ENCODE measurements at places on chromosomes 5 and 9.

GRCh38 chr5:37308793-37309192 lies 59.6 kb upstream of the CPLANE1 start:
- no peak for DNase-seq

DNA sequence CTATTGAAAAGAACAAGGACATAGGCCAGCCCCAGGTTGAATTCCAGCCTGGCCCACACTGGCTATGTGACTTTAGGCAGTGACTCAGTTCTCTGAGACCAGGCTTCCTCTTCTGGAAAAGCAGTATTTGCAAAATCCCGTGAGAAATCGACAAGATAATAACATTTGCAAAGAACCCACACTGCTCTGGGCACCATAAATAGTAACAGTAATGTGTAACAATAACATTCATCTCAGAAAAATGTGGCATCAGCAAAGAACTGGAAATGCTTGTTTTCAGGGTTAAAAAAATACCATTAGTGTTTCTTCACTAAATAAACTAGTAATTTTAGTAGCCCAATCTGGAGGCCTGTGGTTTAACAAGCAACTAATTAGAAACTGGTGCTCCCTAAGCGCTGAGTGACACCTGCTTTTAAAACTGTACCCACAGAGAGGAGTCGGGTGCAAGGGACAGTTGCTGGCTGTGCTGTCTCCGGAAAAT lies 148.4 kb downstream of the TTLL11 start:
- no peak for DNase-seq

- DNase-seq = no peak
Observed at GRCh38 chr5:33337637-33337992, 103.2 kb upstream of the TARS1 start.

- DNase-seq = no peak
Observed at GRCh38 chr5:24042688-24043087, 535.3 kb downstream of the PRDM9 start.

- no peak for DNase-seq
Observed at GRCh38 chr9:113153599-113153998, 2.8 kb downstream of the SLC31A2 start.

DNA sequence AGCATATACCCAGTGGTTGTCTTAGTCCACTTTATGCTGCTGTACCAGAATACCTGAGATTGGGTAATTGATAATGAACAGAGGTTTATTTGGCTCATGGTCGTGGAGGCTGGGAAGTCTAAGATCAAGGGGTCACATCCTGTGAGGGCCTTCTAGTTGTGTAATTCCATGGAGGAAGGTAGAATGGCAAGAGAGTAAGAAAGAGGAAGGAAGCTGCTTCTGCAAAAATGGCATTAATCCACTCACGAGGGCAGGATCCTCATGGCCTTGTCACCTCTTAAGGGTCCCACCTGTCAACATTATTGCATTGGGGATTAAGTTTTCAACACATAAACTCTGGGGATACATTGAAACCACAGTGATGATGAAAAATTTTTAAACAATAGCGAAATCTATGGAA lies 17.0 kb downstream of the BTNL8 start:
- DNase-seq = no peak

DNA sequence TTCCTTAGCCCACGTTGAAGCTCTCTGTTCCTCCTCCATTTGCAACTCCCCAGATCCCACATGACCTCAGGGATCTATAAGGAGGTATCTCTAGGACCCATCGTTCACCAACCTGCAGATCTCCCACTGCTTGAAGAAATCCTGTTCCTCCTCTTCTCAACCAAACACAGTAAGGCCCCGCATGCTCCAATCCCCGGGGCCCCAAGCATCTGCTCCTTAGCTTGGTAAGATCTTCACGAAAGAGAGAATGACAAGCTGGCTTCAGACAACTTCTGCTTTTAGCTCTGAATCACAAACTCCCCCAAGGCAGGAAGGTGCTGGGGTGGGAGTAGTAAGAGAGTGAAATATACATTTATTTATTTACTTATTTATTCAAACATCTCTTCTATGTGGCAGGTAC lies 33.0 kb upstream of the ARHGAP26 start:
- no peak for DNase-seq
